ENCODE measurements at places on chromosomes 3 and 15. TPM values are rescaled to one million over a fixed set of nuclear protein-coding genes. Genes with fewer than 3 reads are reported as not detected.

CCDC39 gene
- total RNA-seq: 0.07 TPM

RBP2 gene
- total RNA-seq: not detected

CHDH gene
- total RNA-seq: 3.3 TPM

CELSR3 gene
- total RNA-seq: 5.2 TPM

WHAMM gene
- 5.4 TPM for total RNA-seq

GPR149 gene
- not detected for total RNA-seq

C3orf85 gene
- not detected for total RNA-seq

MME gene
- total RNA-seq: 117 TPM

TTLL13 gene
- not detected for total RNA-seq

DNA sequence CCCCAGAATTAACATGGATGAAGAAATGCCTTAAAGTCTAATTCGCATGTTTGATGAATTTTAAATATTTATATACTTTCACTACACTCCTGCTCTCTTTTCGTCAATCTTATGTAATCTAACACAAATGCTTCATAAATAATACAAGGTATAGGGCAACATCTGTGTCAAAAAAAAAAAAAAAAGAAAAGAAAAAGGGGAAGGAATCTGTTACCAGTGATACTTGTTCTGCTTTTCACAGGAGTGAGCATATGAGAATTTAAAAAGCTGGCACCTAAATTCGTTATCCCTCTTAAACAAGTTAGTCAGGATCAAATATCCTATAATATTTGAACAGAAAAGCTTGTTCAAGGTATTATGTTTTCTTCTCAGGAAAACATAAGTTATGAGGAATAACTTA lies 243.8 kb downstream of the KCNH8 start:
- DNase-seq: no peak

GRCh38 chr3:138511945-138512344 lies 77.5 kb downstream of the ESYT3 start:
- no peak for DNase-seq

- no peak for DNase-seq
These were observed 19.9 kb downstream of the SPICE1 start for GRCh38 chr3:113495035-113495434.

DNA sequence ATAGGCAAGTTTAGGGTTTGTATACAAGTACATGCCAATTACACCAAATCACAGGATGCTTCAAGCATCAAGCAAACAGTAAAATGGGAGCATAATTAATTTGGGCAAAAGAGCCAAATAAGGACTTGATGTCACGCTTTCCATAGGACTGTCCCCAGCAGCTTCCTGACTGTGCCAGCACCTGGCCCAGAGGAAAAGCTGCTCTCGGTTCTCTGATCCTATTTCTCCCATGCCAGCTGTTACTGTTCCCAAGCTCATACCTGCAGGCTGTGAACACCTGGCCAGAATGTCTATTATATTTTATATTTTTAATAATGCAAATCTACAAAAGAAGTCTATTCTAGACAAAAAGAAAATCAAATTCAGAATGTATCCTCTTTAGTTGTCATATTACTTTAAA lies 12.2 kb downstream of the ZXDC start:
- DNase-seq: no peak

GRCh38 chr15:101307048-101307896 lies 12.2 kb upstream of the SNRPA1 start:
- DNase-seq: no peak

GRCh38 chr3:46132565-46132964 lies 75.5 kb downstream of the CCR1 start:
- DNase-seq: no peak

- no peak for DNase-seq
These were observed 2.1 kb downstream of the QTRT2 start for GRCh38 chr3:114058646-114059045.

- peak; percentile 66 for DNase-seq
These were observed 228.4 kb downstream of the ITPR1 start for GRCh38 chr3:4721511-4721911.

DNA sequence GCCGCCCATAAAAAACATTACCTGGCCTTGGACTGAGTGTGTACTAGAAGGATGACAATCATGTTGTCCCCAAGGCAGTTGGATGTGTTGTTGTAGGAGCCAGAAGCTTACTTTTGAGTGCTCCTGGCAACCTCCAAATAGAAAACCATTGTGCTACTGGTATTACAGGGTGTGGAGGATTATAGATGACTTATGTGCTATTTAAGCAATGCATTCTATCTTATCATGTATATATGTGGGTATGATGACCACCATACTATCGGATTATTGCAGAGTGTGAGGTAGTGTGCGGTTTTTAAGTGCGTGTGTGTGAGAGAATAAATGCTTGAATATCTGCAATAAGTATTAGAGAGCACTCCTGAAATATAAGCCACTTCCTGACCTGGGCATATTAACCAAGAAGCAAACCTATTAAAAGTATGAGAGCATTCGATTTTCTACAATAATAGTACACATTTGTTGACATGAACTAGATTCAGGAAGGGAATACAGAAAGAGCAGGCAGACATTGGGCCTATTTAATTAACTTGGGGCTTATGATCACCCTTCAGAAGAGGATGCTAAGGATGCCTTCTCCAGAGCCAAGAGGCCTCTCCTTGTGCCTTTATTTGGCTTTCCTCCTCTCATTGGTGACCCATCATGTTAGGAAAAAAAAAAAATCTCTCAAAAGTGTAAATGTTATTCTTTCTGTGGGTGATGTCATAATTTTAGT lies 11.7 kb upstream of the MBNL1 start:
- DNase-seq: no peak

DNA sequence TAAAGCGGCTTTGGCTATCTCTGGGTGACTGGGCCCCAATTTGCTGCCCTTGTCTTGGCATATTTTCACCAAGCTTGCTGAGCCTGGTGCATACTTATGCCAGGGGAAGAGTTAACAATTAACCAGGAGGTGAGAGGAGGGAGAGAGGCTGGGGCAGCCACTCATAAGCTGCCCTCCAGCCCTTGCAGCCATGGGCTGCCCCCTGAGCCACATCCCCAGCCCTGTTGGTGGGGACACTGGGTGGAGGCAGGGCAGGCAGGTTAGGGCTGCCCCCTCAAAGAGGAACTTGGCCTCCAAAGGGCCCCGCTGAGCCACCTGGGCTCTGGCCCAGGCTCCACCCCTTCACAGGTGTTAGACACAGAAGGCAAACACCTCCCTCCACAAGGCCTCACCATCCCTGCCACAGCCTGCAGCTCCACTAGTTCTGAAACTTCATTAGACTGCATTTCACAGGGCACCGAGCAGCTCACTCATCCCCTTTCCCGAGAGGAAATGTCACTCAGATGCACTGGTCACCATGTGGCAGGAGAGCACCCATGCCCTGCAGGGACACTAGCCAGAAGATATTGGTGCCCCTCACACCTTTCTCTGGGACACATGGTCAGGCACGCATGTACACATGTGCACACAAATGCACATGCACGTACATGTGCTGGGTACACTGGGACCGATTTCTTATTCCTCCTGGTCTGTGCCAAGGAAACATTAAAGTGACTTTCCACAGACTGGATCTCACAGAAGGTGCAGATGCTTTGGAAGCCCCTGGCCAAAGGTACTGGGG lies 20.2 kb downstream of the AMOTL2 start:
- DNase-seq: no peak

- no peak for DNase-seq
These were observed 9.5 kb downstream of the BSN start for GRCh38 chr3:49563766-49564165.

GRCh38 chr3:123414973-123415775 lies 33.7 kb downstream of the ADCY5 start:
- DNase-seq: no peak

GRCh38 chr3:197711973-197712707 lies 24.6 kb downstream of the RUBCN start:
- peak; percentile 96 for DNase-seq

- DNase-seq: no peak
These were observed 3.2 kb downstream of the EIF1B start for GRCh38 chr3:40312661-40313226.

DNA sequence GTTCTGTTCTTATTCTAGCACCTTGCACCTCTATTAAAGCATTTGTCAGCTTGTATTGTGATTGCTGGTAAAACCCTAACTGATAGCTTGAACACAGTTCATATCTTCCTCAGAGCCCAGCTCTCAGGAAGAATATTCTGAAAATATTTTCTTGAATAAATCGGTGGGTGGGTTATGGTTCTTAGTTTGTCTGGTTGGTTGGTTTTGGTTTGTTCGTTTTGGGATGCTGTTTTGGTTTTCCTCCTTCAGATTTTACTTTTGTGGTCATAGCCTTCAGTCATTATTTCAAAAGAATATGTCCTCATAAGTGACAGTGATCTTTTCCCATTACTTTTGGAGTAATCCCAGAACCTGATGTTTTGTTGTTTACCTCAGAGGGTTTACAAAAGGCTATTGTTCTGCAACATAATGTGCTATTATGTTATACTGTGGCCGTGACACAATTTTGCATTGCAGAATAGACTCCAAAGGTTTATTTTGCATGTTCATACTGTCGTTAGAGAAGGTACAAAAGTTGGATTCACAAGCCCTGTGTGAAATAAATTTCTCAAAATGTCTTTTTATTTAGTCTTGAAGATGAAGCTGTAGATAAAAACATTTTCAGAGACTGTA lies 2.7 kb upstream of the TMEM87A start:
- no peak for DNase-seq

DNA sequence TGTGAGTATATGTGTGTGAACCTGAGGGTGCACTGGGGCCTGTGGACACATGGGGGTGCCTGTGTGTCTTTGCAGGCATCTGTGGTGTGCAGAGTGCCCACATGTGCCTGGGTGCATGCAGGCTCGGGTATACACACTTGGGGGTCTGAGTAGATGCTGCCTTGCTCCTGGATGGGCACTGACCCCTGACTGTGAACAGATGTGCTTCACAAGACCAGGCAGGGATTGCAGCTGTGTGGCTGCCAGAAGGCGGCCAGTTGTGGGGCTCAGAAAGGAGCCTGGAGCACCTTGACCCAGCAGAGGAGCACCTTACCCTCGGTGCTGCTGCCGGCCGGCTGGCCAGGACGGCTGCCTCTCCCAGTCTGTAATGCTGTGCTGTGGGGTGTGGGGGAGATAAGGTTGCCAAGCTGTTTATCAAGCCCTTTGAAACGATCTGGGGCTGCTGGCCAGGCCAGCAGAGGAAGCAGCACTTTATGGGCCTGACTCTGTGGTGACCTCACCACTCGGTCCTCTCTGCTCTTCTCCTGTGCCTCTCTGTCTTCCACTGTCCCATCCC lies 55.5 kb upstream of the MRPS22 start:
- DNase-seq: no peak

DNA sequence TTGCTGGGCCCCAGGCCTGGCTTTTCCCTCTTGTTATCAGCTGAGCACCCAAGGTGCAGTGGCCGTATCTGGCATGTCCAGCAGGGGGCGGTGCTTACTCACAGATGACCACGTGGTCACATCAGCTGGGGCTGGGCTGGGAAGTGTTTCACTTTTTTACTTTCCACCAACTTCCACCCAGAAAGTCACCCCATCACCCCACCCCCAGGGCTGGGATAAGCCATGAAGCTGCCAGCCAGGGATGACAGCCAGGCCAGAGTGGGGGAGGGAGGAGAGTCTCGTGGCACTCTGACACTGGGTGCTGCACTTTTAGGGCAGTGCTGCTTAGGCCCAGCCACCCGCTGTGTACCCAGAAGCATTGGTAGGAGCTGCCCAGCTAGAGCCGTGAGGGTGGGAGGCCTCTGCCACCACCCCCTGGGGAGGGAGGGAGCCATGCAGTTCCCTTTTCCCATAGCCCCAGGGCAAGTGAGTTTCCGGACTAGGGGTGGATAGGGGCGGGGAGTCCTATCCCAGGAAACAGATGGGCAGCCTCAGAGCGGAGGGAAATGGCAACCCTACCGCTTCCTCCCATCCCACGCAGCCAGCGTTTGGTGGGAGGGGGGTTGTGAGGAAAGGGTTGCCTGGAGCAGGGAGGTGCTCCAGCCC lies 6.1 kb downstream of the PPCDC start:
- no peak for DNase-seq

DNA sequence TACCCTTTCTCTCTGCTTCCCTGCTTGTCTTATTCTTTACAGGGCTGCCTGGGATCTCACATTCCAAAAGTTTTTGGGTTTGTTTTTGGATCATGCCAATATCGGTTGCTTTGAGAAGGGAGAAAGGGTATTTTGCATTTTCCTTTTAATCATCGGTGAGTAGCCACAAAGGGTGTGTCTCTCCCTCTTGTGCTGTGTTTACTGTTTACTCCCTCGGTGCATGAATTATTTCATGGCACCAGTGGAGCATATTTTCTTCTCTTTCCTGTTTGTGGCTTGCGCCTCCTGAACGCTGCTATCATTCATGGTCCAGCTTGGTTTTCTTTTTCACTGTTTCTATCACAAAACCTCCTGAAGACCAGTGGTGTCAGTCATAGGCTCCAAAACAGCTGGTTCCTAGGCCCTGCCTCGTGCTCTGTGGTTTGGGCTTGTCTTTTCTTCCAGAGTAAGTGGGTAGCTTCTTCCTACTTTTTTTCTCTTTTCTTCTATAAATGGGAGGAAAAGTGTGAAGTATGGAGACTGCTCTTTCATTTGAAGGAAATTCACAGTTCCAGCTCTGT lies 54.9 kb downstream of the IGF1R start:
- DNase-seq: no peak

DNA sequence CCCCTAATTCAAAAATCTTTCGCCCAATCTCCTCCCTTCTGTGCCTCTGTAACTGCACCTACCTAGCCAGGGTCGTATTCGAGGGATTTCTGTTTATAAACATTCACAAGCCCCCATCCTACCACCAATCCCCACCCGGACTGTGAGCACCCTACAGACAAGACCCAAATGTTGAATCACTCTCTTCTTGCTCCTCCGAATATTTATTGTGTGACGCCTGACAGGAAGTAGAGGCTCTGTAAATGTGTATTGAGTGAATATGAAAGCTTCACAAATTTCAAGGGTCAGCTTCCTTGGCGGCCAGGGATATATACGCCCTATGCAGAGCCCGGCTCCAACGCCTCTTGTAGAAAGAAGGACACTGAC lies 1.6 kb downstream of the BDH1 start:
- no peak for DNase-seq

- no peak for DNase-seq
These were observed 17.7 kb downstream of the MCCC1 start for GRCh38 chr3:183081459-183082183.

DNA sequence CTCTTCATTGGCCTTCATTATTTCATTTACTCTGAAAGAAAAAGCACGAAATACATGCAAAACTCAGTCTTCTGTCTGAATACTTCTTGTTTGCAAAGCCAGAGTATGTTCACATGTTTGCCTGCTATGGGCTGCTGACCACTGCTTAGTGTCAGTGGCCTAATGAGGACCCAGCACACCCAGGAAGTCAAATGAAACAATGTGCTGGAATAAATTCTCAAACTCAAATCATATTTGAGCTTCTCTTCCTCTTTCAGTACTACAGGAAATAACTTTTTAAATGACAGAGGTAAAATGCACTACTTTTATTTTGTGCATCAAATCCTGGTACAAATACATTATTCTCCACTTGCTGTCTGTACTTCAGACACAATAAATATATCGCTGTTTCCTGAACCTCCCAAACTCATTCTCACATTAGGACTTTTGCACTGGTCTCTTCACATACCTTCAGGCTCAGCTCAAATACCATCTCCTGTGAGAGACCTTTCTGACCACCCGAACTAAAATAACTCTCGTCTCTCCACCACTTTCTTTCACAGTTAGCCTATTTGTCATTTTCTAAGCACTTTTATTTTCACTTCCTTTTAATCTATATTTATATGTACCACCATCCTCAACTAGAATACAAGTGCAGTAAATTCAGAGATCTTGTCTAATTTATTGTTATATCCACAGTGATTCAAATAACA lies 176.8 kb downstream of the TUSC7 start:
- DNase-seq: no peak
